ENCODE measurements at places on chromosomes 6 and 20. TPM values are rescaled to one million over a fixed set of nuclear protein-coding genes. Genes with fewer than 3 reads are reported as not detected.

Gene SPEF1
- not detected for total RNA-seq

Gene BPI
- total RNA-seq, result 0.14 TPM

Gene ADGRG6
- 15.1 TPM for total RNA-seq

Gene OR2B6
- total RNA-seq, result not detected

Gene PROKR2
- total RNA-seq, result not detected

Gene TFEB
- 15.1 TPM for total RNA-seq

Gene BPIFA1
- total RNA-seq, result not detected

Gene SNAP25
- 0.62 TPM for total RNA-seq

Gene MAPK13
- total RNA-seq, result 10.1 TPM

Gene NR2E1
- total RNA-seq, result not detected

Gene SIRPB2
- total RNA-seq, result 13.3 TPM

Gene EMILIN3
- total RNA-seq, result 1.4 TPM

Gene DNAH8
- total RNA-seq, result 0.71 TPM

Gene IL20RA
- 0.60 TPM for total RNA-seq

Gene TMEM74B
- 0.71 TPM for total RNA-seq

Gene HCRTR2
- not detected for total RNA-seq

Gene ZNF133
- total RNA-seq, result 12.6 TPM

DNA sequence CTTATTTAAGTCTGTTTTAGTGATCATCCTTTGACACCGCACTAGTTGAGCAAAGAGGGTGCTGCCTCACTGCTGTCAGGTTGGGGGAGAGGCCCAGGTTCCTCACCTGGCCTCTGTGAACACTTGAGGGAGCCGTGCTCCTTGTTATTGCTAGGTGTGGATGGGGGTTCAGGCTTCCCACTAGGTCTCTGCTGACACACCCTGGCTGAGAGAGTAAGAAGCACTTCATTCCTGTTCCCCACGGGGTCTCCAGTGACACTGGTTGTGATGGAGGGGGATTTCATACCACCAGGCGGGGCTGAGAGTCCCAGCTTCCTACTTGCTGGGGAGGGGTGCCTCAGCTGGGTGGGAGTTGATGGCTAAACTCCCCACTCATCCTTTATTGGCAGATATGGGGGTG is 11.1 kb upstream of the NOTCH4 start:
- no peak for DNase-seq

DNA sequence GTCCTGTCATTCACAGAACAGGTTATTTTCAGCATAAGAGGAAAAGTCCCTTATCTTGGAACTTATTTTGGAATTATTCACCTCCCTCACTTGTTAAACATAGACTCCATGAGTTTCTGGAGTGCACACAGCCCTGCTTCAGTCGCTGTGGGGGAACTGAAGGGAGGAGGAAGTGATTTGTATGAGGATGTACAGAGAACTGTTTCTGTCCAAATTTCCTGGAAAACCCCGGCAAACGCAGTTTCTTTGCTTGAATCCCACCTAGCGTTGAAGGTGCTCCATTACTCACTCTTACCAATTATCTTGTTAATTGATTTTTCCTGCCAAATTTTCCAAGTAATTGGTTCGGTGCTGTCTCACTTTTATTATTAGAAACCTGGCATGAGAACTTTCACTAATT is 78.0 kb upstream of the AGPAT4 start:
- no peak for DNase-seq

GRCh38 chr6:92124200-92124651 is 1295.1 kb downstream of the EPHA7 start:
- DNase-seq, result no peak

DNA sequence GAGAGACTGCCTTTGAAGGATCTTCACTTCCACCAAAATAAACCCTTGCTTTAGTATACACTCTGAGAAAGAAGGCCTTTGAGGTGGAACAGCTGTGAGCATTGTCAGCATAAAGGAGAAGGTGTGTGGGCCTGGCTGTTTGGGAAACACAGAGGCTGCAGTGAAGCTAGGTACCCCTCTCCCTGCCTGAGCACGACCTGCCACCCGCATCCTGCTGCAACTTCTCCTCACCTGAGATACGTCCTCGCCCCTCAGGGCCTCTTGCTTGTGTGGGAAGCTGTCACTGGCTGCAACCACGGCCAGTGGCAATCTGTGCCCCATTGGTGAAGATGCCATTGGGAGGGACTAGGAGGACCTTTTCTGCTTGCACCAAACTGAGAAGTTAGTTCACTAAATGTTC is 307.9 kb downstream of the KIF16B start:
- DNase-seq, result no peak

DNA sequence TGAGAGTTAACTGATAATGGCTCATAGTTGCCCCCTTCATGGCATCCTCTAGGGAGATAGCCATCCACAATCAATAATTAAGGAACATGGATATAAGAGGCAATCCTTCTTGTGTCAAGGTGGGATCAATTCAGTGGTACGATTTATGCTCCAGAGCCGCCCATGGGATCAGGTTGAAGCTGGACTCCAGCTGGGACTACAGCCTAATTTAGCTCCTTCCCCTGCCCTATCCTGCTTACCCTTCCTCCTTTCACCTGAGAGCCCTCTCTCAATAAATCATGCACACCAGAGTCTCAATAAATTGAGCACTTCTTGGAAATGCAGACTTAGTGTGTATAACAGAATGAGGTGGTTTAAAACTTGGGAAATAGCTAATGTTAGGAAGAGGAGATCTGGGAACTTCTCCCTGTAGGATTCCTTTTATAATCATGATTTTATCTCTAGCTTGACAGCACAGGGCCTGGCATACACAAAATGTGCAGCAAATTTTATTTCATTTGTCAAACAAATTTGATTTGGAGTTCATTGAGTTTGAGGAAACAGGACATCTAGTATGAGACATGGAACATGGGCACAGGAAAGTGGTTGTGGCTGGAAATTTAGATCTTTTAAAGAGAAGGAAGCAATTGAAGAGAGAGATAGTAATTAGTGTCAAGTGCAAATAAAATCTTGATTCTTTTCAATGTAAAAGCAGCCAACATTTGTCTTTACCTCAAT is 28.6 kb upstream of the OGFRL1 start:
- DNase-seq, result no peak

DNA sequence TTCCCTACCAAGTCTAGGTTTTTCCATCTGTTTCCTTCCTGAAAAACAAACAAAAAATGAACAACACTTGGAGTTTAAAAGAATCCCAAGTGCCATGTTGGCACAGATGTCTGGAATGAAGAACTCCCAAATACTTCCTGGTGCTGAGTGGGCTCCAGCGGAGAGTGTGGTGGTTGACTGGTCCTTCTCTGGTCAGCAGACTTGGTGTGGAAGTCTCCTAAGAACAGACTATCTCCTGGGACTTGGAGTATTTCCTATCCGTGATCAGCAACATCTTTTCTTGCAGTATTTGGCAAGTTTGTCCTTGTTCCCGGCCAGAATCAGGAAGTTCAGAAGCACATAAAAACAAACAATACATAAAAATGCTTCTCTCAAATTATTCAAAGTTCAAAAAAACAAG is 154.1 kb downstream of the MTFR2 start:
- no peak for DNase-seq

DNA sequence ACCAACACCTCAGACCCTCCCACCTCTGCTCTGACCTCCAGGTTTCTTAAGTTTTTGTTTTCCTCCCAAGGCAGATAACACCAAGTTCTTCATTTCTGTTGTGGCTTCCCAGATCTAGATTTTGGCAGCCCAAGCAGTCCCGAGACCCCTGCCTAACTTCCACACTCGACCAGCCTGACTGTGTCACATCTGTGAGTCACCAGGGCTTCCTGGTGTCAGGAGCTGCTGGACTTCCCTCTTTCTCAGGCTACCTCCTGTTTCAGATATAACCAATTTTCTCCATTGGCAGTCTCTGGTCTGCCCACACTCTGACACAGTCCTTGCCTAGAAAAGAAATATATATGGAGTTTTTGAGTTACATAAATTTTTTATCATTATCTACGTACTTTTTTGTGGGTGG is 46.1 kb upstream of the CCN6 start:
- DNase-seq, result peak; percentile 84

DNA sequence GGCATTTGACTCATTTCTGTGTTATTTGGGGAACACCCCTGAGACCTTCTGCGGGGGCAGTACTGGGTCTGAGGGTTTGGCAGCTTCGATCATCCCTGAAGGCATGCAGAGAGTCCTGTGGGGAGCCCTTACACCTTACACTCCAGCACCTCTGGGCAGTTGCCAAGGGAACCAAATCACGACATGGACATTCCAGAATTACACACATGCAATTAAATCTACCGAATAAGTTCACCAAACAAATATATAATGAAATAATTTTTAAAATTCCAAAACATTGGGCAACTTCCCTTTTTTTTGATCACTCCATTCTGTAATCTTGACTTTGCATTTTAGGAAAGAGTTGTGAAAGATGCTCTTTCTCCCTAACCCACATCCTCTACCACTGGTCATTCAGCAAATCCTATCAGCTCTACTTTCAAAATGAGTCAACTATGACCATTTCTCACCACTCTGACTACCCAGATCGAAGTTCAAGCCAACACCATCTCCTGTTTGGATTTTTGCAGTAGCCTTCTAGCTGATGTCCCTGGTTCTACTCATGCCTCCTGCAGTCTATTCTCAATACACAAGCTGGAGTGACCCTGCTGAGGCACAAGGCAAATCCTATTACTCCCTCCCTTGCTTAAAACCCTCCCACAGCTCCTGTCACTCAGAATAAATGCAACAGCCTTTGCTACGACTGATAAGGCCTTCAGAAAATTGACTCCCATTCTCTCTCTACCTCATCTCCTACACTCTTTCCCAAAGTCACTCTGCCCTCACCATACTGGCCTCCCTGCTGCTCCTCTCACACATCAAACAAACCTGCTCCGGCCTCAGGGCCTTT is 533.3 kb downstream of the HACE1 start:
- peak; percentile 42 for DNase-seq

DNA sequence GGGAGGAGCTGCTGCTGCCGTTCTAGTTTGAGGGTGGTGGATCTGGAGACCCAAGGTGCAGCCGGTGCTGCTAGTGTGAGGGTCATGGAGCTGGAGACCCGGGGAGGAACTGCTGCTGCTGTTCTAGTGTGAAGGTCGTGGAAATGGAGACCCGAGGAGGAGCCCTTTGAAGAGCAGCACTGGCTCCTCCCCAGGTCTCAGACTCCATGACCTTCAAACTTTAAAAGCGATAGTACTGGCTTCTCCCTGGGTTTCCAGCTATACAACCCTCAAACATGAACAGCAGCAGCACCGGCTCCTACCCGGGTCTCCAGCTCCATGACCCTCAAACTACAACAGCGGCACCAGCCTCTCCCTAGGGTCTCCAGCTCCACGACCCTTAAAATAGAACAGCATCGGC is 15.5 kb downstream of the ULBP3 start:
- DNase-seq, result no peak

- no peak for DNase-seq
Observed at GRCh38 chr6:95142661-95143335, 434.5 kb upstream of the MANEA start.

GRCh38 chr6:42453654-42454427 is 2.1 kb upstream of the TRERF1 start:
- DNase-seq, result peak; percentile 86

- DNase-seq, result peak; percentile 68
Observed at GRCh38 chr20:939606-940005, 23.5 kb upstream of the ANGPT4 start.

DNA sequence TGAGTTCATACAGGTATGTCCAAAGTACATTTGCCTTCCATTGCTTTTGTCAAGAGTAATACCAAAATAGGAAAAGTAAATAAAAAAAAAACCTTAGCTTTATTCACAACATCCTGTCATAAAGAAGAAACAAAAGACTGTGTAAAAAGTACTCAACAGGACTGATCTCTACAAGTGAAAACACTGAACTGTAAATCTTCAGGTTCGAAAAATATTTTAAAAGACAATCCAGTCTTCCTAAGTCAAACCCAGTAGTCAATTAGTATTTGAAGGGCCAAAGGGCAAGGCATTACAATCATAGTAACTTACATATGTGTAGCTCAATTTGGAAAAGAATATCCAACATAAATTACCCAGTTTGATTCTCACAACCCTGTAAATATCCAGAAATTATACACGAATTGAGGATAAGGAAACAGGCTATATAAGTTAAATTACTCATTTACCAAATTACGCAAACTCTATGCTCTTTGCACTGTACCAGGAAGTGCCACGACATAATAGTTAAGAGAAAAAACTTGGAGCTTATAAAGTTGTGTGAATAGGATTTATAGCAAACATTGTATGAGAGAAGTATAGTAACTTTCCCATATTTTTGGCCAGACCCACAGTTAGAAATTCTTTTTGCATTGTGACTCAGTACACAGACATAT is 21.2 kb downstream of the PTPRK start:
- DNase-seq, result no peak

GRCh38 chr6:167113935-167114910 is 8.7 kb upstream of the CCR6 start:
- no peak for DNase-seq

GRCh38 chr6:111620169-111620568 is 14.5 kb upstream of the TRAF3IP2 start:
- no peak for DNase-seq

DNA sequence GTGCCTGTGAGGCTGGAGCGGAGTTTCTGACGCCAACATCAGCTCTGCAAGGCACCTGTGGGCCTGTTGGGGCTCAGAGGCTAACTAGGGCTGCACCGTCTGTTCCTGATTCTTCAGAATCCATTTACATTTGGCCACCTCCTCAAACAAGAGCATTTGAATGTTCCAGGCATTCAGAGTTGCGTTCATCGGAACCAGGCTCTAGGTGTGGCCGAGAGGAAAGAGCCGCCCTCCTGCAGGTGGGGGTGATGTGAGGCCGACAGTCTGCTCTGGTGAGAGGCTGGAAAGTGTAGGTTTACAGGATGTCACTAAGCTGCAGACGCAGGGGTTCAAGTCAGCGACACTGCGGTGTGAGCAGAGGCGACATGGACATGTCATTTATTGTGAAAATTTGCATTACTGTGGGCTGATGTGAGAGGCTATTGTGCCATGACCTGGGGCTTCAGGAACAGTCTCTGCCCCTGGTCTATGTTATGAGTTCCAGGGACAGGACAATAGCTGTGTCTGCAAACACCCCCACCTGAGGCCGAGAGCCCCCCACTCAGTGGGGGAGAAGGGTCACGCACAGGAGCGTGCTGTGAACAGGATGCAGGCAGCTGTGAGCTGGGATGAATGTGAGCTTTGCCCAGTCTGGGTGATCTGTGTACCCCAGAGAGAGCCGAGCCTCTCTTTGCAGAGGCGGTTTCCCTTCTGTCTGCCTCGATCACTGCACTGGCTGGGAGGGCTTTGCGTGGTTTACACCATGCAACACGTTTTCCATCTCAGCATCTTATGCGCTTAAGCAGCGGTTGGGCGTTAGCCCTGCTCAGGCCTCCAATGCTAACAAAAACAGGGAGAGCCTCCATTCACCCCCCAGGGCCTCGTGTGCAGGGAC is 21.1 kb downstream of the SLCO4A1 start:
- no peak for DNase-seq

- no peak for DNase-seq
Observed at GRCh38 chr6:26022737-26023136, 60.1 kb downstream of the TRIM38 start.

- no peak for DNase-seq
Observed at GRCh38 chr6:158191761-158192160, 23.6 kb downstream of the GTF2H5 start.

GRCh38 chr20:44171775-44172571 is 15.0 kb downstream of the JPH2 start:
- no peak for DNase-seq

GRCh38 chr6:125714441-125715090 is 34.9 kb upstream of the HEY2 start:
- no peak for DNase-seq

- DNase-seq, result no peak
Observed at GRCh38 chr20:17460119-17460518, 71.1 kb downstream of the BFSP1 start.

GRCh38 chr6:76803038-76803580 is 660.2 kb downstream of the HTR1B start:
- no peak for DNase-seq
